T-helper 22 cell (primary cell): ENCODE measurements at places on chromosomes 5 and 9.

DNA sequence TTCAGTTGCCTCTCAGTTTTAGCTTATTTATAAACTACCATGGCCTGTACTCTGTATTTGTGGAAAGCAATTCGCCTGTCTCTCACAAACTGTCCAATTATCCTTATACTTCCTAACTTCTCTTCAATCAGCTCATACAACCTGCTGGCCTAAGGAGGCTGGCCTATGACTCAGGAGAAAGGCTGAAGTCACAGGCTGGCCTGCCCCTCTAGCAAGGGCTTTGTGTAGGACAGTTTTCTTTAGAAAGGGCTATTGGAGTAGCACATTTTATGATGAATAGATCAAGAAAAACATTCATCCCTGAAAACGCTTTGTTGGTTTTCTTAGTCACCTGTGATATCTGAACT, 988.7 kb upstream of the ARRDC3 start:
- DNase-seq = no peak

DNA sequence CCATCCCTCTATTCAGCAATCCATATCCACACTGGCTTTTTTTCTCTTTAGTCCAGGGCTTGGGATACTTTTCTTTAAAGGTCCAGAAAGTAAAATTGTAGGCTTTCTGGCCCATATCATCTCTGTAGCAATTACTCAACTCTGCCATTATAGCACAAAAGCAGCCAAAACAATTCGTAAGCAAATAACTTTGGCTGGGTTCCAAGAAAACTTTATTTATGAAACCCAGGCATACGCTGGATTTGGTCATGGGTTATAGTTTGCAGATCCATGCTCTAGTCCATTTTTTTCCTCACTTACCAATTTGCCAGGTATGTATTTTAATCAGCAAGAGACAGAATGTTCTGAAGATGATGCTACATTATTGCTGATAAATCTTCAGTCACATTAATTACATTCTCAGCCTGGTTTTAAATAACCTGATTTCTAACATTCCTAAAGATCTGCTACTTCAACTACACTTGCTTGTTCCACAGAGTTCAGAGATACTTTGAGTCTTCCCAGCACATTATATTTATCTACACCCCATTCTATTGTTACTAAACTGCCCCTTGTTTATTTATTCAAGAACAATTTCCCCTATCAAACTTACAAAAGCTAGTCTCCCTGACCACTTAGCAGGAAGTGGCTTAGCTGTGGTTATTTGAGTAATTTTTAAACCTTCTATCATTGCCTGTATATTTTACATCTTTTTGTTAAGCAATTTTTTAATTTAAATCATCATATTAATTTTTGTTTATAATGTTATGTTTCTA, 161.0 kb downstream of the ISL1 start:
- no peak for DNase-seq

- no peak for DNase-seq
These were observed 19.9 kb downstream of the CTNNA1 start for GRCh38 chr5:138772986-138773594.

DNA sequence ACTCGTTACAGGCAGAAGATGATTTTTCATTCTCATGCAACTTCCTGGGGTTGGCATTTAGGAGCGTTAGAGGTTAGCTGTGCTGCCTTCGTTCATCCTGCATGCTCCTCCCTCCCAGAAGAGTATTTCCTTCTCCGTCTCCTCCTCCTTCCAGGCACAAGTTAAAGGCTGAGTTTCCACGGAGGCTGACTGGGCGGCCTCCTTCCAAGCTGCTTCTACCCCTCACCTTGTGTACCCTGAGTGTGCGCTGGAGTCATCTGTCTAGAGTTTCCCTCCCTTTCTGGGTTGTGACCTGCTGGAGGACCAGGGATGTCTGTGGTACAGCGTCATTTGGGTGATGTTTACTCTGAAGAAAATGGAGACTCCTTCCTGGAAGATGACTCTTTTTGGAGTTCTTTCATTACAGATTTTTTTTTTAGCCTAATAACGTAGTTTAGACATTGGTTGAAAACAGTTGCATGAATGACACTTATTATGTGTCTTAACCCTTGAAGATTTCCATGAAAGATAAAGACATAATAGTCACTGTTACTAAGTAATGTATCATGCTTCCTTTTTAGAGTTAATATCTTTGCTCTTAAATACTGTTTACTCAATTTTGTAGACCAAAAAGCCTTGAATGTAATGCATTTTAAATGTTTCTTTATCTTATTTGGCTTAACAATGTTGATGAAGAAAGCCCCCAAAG, 146.9 kb downstream of the TENT4A start:
- no peak for DNase-seq

GRCh38 chr5:131250751-131251475, 12.9 kb upstream of the CDC42SE2 start:
- DNase-seq = no peak

DNA sequence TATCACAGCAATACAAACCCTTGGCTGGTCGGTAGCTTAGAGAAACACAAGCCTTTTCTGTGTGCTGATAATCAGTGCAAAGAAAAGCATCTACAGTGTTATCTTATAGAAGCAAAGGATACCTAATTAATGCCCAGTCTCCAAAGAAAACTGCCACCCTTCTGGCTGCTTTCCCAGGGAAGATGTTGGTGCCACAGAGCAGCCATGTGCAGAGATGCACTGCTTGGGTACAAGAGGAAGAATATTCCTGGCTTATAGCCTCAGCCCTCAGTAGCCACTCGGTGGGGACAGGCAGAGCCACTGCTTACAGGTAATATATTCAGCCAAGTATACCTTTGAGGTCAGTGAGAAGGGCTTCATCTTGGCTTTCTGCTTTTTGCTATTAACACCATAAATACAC, 185.3 kb downstream of the PCSK1 start:
- DNase-seq = no peak

GRCh38 chr5:67809589-67809988, 406.0 kb upstream of the PIK3R1 start:
- DNase-seq = no peak

DNA sequence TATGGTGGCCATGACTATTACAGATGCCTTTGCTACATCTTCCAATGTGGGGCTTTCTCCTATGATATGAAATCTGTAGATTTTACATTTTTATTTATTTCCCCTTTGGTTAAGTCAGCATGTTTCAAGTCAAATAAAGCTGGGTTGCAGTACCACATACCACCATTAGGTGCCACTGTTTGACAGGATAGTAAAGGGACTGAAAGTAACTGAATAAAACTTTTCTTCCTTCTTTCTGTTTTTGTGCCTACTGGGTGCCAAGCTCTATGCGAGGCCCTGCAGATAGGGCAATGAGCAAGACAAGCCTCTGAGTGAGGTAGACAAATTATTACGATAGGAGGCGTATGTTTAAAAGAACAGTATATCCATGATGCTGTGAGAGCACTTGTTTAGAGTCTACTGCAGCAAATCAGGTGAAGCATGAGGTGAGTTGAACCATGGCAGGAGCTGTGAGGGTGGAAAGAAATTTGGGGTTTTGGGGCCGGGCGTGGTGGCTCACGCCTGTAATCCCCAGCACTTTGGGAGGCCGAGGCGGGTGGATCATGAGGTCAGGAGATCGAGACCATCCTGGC, 64.8 kb downstream of the GDNF start:
- DNase-seq = no peak

- no peak for DNase-seq
These were observed 63.1 kb downstream of the ADAMTS6 start for GRCh38 chr5:65418661-65419060.

GRCh38 chr5:2832394-2832793, 80.9 kb upstream of the IRX2 start:
- no peak for DNase-seq

GRCh38 chr5:153573326-153574033, 83.0 kb downstream of the GRIA1 start:
- DNase-seq = no peak

DNA sequence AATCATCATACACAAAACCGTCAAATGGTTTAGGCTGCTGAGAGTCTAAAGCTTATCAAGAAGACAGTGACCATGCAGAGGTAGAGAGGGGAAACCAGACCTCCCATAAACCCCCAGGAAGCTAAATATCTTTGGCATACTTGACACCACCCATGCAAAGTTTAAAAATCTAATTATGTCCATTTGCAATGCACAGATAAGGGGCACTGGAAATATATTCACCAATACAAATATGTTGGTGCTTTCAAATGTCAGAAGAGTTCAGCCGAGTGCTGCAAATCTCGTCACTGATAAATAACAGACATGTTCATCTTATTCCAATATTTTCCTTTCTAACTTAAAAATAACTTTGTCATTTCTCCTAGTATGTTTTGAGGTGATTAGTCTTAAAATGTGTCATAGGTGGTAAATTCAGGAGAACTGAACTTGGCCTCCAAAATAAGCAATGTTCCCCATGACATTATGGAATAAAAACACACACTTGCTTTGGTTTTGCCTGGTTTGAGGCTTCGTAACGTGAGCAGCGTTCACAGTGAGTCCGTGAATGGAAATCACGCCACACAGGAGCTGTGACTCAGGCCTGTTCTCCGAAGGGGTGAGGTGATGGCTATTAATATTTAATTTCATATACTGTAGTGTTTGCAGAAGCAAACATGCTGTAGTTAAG, 182.2 kb downstream of the AOPEP start:
- DNase-seq = no peak

- DNase-seq = no peak
These were observed 4.7 kb downstream of the PAX5 start for GRCh38 chr9:37029304-37029775.

DNA sequence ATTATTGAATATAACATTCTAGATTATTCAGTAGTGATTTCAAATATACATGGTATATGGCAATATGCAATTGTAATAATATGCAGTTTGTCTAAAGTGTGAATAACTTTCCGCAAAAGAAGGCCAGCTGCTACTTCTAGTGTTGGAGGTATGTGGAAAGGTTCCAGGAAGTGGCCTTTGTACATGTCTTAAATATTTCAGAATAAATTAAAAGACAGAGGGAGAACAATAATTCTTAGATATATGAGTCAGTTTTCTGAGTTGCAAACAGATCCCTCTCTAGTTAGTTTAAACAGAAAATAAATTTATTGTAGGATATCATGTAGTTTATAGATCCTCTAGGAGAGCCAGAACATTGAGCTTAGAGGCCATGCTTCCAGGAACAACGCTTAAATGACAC, 210.8 kb upstream of the ELL2 start:
- no peak for DNase-seq

GRCh38 chr9:86734771-86735170, 212.5 kb downstream of the GAS1 start:
- no peak for DNase-seq

- no peak for DNase-seq
These were observed 16.2 kb upstream of the FSD1L start for GRCh38 chr9:105431424-105432246.

DNA sequence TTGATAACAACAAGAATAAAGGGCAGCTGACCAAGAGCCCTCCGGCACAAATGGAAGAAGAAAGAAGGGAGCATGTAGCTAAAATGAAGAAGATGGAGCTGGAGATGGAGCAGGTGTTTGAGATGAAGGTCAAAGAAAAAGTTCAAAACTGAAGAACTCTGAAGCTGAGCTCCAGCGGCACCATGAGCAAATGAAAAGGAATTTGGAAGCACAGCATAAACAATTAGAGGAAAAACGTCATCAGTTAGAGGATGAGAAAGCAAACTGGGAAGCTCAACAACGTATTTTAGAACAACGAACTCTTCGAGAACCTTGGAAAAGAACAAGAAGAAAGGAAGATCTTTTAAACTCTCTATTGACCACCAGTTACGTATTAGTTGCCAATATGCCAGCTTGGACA, 100.9 kb downstream of the GABBR2 start:
- DNase-seq = no peak

GRCh38 chr9:18806232-18807080, 226.6 kb downstream of the SAXO1 start:
- DNase-seq = no peak

DNA sequence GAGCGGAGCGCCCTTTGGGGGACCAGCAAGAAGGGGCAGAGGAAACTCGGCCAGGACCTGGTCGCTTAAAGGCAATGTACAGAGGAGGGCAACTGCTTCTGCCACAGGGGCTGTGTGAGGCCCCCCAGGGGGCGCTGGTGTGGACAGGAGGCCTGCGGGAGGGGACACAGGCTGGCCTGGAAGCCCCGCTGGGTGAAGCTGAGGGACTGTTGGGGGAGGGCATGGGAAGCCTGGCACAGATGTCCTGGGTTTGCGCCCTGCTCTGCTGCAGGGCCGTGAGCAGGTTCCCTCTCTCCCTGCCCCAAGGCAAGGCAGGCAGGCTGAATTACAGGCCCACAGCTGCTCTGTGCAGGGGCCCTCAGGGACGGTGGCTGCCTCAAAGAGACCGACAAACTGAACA, 5.4 kb downstream of the MED22 start:
- DNase-seq = no peak

- DNase-seq = no peak
These were observed 34.9 kb upstream of the FBN2 start for GRCh38 chr5:128572930-128573319.

GRCh38 chr5:80668016-80668969, 13.5 kb upstream of the DHFR start:
- no peak for DNase-seq

- no peak for DNase-seq
These were observed 169.9 kb downstream of the TTC39B start for GRCh38 chr9:15137089-15137488.

DNA sequence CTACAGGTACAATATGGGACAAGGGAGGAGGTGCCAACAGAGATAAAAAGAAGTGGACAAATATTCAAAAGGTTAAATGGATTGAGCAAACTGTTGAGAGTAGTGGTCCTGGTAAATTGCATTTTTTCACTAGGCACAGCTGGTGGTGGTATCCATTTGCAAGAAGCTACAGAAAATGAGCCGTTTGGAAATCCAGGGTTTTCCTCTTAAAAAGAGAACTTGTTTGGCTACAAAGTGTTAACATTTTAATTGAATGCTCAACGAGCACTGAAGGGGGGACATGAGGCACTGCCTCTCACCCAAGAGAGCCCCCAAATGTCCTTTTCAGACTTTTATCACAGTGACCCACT, 491 bp upstream of the ZCCHC9 start:
- DNase-seq = no peak

- no peak for DNase-seq
These were observed 30.3 kb downstream of the GOLPH3 start for GRCh38 chr5:32143617-32144377.

DNA sequence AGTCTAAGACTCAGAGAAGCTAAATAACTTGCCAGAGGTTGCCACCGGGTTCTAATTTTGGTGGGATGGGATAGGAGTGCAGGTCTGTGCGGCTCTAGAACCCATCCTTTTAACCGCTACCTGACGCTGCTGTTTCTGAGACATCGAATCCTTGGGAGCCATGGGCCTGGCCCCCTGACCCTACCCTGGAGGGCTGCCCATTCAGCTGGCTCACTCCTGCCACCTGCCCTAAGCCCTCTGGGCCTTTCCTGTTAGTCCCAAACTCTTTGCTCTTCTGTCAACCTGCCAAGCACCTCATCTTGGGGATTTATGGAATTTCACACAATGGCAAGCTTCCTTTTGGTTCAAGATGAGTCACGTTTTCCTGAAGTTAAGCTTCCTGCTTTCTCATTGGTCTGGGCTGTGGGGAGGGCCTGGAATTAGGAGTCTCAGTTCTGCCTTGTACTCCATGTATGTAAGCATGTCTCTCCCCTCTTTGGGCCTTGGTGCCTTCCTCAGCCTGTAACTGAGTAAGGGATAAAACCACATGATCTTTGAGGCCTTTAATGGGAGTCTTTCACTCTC, 26.6 kb downstream of the ENHO start:
- DNase-seq = no peak
